Stimulated activated CD4-positive, alpha-beta T cell treated with anti-CD3 and anti-CD28 coated beads, Interleukin-15, amount 100 ng/mL, for 48 hours (primary cell): ENCODE measurements at places on chromosomes 4 and X.

DNA sequence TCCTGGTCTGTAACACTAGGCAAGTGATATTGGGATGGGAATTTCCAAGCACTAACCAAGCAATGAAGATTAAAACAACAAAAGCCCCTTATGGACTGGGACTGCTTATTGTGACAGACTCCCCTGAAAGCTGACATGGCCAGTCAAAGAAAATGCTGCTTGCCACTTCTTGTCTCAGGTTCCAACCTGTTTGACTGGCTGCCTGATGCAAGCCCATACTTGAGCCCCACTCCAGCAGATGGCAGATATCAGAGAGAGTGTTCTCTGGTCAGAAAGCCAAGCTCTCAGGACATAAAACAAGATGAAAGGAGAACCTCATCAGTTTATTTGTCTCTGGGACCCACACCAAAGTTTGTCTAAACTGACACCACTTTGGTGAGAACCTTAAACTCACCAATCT, 15.5 kb upstream of the IGBP1 start:
- no peak for DNase-seq

GRCh38 chr4:180960743-180961401, 1282.3 kb upstream of the TENM3 start:
- no peak for DNase-seq

GRCh38 chrX:69109706-69110105, 55.5 kb downstream of the PJA1 start:
- no peak for DNase-seq

GRCh38 chrX:124341396-124342132, 4.8 kb upstream of the SH2D1A start:
- DNase-seq = no peak

GRCh38 chr4:53905941-53906377, 158.4 kb downstream of the CHIC2 start:
- no peak for DNase-seq

DNA sequence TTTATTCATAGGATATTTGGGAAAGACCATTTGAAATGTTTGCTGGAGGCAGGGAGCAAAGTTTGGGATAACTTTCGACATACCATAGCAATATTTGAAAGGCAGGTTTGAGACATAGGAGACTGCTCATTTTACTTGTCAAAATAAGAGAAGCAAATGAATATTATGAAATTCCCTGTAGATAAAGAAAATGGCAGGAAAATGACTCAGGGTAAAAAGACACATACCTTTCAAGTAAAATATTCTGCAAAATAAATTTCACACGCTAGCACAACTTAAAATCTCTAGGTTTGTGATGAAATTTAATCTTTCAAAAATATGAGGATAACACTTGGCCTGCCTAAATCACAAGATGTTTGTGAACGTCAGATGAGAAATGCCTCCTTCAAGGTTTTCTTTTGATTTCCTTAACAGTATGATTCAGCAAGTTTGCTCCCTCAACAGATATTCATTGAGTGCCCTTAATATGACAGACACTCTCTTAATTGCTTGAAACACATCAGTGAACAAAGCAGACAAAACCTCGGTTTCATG, 6.6 kb downstream of the TMEM156 start:
- no peak for DNase-seq

DNA sequence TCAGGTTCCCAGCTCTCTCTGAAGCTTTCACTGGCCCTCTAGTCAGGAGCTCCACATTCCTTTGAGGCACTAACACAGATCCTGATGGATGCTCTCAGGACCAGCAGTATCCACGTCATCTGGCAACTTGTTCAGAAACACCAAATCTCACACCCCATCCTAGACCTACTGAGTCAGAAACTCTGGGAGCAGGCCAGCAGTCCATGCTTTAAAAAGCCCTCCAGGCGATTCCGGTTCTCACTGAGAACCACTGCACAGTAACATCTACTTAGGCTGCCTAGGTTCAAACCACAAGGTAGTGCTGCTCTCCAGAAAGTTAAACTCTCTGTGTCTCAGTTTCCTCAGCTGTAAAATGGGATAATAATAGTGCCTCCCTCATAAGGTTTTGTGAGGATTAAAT, 55.3 kb downstream of the CCDC158 start:
- no peak for DNase-seq
